ENCODE measurements at places on chromosomes 12 and 14. TPM values are rescaled to one million over a fixed set of nuclear protein-coding genes. Genes with fewer than 3 reads are reported as not detected.
A peak's percentile ranks its signal among the peaks of the same experiment; 100 is the strongest.

DNA sequence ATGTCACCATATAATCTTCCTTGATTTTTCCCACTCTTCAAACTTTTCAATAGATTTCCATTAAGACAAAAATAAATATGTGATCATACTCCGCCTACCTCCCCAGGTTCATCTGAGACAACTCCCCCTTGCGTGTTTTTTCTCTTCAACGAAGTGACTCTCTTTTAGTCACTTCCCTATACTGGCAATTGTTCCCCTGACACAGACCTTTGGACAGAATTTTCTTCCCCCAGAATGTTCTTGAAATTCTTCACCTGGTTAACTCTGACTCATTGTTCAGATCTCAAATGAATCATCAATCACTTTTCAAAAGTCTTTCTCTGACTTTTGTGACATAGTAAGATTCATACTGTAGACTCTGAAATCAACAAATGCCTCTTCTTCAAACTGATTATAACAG is 727.3 kb upstream of the LMO3 start:
- no peaks in the 10 kb centered on the region for H3K27me3 ChIP-seq
- no peaks in the 10 kb centered on the region for H3K36me3 ChIP-seq
- no peak for DNase-seq
- no peaks in the 10 kb centered on the region for H3K4me1 ChIP-seq

GRCh38 chr14:100440758-100441203 is 117.6 kb downstream of the SLC25A47 start:
- no peak for DNase-seq
- no peak overlapping the region for H3K4me3 ChIP-seq
- H3K36me3 ChIP-seq: no peaks in the 10 kb centered on the region
- peaks cover 50% of the 10 kb centered on the region for H3K4me1 ChIP-seq
- peak overlapping the region; percentile 79 for H3K27ac ChIP-seq
- no peaks in the 10 kb centered on the region for H3K27me3 ChIP-seq

The DYNLL1 gene
- 168 TPM for total RNA-seq

The PPP1R36 gene
- 11.2 TPM for total RNA-seq

Measured in transverse colon (tissue), 4 donors.